HL-60 (cell line): ENCODE measurements at places on chromosomes 5 and 9.
A peak's percentile ranks its signal among the peaks of the same experiment; 100 is the strongest.

GRCh38 chr9:74821636-74822035 lies 66.1 kb downstream of the TRPM6 start:
- no peak for DNase-seq

DNA sequence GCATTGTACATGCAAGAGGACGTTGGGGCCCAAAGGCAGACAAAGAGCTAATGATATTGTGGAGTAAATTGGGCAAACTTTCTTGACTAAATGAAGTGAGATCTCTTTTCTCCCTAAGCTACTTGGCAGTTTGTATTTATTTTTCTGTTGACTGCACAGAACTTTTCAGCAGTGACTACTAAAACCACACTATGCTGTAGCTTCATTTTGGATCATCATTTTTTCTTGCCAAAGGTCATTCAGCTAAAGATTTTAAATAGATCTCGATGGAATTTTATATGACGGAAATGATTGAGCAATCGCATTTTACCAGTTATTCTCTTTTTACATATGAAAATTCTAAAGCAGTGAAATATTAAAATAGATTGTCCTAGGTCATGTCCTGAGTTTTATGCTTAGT lies 286.1 kb upstream of the ACTBL2 start:
- no peak for DNase-seq

DNA sequence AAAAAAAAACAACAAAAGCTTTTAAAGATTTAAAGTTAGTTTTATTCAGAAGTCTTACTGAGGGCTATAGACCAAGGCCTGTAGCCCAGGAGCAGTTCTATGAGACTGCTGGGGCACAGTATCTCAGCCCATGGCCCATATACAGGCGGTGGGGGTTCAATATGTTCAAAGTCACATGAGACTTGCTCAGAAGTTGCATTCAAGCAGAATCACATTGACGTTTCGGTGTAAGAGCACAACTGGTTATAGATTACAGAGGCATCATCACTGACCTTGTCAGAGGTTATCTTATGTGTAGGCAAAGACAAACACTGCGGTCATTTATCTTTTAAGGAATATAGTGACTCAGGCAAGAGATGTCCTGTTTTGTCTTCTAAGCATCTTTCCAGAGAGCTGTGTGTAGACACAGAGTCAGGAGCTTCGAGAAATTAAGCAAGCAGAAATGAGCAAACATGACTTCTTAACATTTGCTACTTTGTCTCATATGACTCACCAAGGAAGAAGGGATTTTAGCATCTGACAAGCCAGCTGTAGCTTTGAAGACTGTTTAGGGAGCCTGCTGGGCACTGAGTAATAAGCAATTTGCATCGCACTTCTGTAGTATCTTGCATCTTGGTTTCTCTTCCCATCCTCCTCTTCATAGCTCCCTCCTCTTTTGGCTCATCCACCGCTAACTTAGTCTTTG lies 12.9 kb upstream of the F2RL1 start:
- no peak for DNase-seq

GRCh38 chr5:177457852-177458681 lies 11.5 kb downstream of the PRR7 start:
- no peak for DNase-seq

- no peak for DNase-seq
Measured at GRCh38 chr5:163440954-163441353, 3.6 kb downstream of the CCNG1 start.

DNA sequence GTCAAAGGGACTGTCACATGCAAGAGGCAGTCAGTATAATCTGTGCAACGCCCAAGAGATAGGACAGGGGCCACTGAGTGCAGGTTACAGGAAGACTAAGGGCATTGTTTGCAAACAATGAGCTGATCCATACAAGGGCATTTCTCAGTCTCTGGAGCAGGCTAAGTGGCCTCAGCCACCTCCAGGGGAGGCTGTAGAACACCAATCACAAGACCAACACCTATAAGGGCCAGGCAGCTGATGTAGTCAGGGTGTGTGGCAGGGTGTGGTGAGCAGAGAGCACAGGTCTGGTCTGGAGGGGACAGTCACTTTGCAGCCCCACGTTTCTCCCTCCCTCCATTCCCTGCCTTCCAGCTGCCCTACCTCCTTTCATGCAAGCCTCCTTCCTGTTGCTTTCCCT lies 83.2 kb upstream of the ADRA1B start:
- DNase-seq, result no peak

DNA sequence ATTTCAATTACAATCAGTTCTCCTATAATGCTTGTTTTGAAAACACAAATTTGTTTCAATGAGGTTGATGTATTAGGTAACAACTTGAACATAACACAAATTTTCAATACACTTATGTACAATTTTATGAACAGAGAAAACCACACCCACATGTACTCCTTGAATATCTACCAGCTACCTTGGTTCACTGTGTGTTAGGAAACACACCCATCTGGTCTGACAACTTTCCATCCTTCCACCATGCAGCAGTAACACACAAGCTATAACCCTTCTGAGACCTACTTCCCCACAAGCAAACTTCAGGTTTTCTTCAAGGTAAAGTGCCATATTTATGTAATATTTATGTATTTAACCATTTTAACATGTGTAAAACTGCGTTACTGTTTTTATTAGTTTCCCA lies 36.4 kb upstream of the UBQLN1 start:
- no peak for DNase-seq

- DNase-seq, result no peak
Measured at GRCh38 chr5:90171466-90171865, 238.1 kb downstream of the CETN3 start.

GRCh38 chr5:126066836-126067235 lies 356.4 kb upstream of the GRAMD2B start:
- DNase-seq, result peak; percentile 77

- no peak for DNase-seq
Measured at GRCh38 chr5:126137891-126138280, 285.3 kb upstream of the GRAMD2B start.

GRCh38 chr5:162283609-162284008 lies 216.0 kb downstream of the GABRG2 start:
- no peak for DNase-seq

- no peak for DNase-seq
Measured at GRCh38 chr9:91580136-91580535, 156.5 kb upstream of the NFIL3 start.

DNA sequence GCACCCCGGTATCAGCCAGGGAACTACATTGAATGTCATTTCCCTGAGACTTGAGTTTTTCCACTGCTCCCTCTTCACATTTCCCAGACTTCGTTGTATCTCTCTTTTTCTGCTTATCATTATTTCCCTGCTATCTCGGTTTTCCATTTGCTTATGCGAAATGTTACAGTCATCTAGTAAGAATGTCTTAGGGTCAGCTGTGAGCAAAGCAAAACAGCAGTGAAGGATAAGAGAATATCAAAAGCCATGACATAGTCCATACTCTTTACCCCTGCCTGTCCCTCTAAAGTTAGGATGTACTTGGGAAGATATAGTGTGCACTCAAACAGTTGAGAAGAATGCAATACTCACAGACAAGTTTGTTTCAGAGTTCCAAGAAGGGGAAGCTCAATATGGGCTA lies 88.7 kb downstream of the ITGA1 start:
- no peak for DNase-seq

DNA sequence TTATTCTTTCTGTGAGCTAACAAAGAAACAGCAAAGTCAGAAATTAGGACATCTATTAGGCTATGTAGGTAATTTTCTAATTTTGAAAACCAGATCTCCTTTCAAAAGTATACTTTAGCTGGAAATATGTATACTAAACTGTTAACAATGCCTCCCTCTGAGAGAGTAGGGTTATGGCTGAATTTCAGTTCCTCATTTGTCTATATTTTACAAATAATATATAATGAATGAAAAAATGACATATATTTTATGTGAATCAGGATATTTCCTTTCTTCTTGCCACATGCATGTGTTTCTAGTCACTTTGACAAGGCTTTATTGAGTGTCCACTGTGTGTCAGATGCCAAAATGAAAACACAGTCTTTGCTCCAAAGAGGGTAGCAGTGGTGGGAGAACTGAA lies 15.4 kb downstream of the HACD4 start:
- DNase-seq, result no peak
